ENCODE measurements at places on chromosomes 4 and X. TPM values are rescaled to one million over a fixed set of nuclear protein-coding genes. Genes with fewer than 3 reads are reported as not detected.
A peak's percentile ranks its signal among the peaks of the same experiment; 100 is the strongest.

The NDST4 gene
- polyA plus RNA-seq, result not detected

The F8A2 gene
- polyA plus RNA-seq, result not detected

The MSX1 gene
- 4.8 TPM for polyA plus RNA-seq

The MMRN1 gene
- 2.8 TPM for polyA plus RNA-seq

The RAB9B gene
- 5.6 TPM for polyA plus RNA-seq

The TMEM144 gene
- polyA plus RNA-seq, result 11.7 TPM

The GUCY1A1 gene
- polyA plus RNA-seq, result 6.7 TPM

- DNase-seq, result no peak
These were observed 4.2 kb upstream of the SLBP start for GRCh38 chr4:1716065-1716945.

- DNase-seq, result peak; percentile 5
These were observed 12.0 kb upstream of the RBBP7 start for GRCh38 chrX:16882169-16882568.

GRCh38 chr4:79917246-79917645, 155.8 kb downstream of the ANTXR2 start:
- peak; percentile 5 for DNase-seq

GRCh38 chrX:111615227-111615626, 65.7 kb upstream of the ALG13 start:
- no peak for DNase-seq

GRCh38 chr4:115844180-115844579, 730.8 kb upstream of the NDST4 start:
- DNase-seq, result no peak

GRCh38 chr4:173835903-173836302, 305.9 kb upstream of the HAND2 start:
- no peak for DNase-seq

GRCh38 chr4:140052050-140052449, 101.9 kb downstream of the MAML3 start:
- peak; percentile 46 for DNase-seq

- DNase-seq, result no peak
These were observed 141.4 kb upstream of the LNX1 start for GRCh38 chr4:53732661-53733060.

All from heart right ventricle (tissue), 16 donors.